LoVo (cell line): ENCODE measurements at places on chromosomes 6 and 20.

DNA sequence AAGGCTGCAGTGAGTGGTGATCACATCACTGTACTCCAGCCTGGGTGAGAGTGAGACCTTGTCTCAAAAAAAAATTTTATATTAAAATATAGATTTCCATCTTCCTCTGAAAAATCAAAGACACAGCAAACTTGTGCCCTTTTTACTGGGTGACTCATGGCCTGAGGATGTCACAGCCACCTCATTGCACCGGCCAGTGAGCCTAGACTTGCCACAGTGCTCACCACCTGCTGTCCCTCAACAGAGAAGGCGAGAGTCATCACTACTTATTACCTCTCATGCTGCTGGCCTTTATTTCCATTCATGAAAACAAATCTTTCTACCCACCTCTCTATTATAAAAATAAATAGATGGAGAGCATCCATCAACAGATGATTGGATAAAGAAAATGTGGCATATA, 295.8 kb downstream of the PREX1 start:
- DNase-seq: no peak

- DNase-seq: no peak
Observed at GRCh38 chr6:149483334-149483725, 1.5 kb downstream of the ZC3H12D start.

DNA sequence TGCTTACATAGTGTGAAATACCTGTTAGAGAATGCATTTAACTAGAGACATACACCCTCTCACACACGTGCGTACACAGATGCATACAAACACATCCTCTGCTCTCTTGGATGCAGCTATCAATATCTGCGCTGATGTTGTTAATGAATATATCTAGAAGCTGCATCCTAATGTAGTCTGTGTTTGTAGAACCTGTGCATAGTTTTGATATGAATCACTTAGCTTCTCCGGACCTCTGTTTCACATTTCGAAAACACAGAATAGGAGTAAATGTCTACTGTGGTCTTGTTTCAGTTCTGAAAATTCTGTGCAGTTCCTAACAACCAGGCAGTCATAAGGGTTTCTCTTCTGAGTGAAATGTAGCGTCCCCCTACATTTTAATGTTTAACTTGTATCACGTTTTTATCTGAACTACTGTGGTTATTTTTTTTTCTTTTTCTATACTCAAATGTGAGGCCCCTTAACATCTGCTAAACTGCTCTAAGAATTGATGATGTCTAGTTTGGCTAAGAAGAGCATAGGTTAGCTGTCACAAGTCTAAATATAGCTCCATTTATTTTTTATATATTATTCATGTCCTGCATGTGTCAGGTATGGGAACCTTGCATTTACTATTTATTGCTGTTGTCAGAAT, 254.5 kb downstream of the TMEM242 start:
- DNase-seq: no peak

- DNase-seq: peak; percentile 83
Observed at GRCh38 chr6:141326426-141326825, 806.3 kb upstream of the GJE1 start.

GRCh38 chr6:15062516-15063252, 183.2 kb upstream of the JARID2 start:
- no peak for DNase-seq

- peak; percentile 55 for DNase-seq
Observed at GRCh38 chr6:26087284-26088115, at the start of gene HFE. TSS of gene HFE (plus strand) at chr6:26087429. CDS start at chr6:26087441, 12 bp downstream.
